ENCODE measurements at places on chromosomes 12 and 14. TPM values are rescaled to one million over a fixed set of nuclear protein-coding genes. Genes with fewer than 3 reads are reported as not detected.

- no peaks in the 10 kb centered on the region for H3K36me3 ChIP-seq
- H3K4me3 ChIP-seq = no peak overlapping the region
- H3K4me1 ChIP-seq = peaks cover 16% of the 10 kb centered on the region
These were observed 20.1 kb upstream of the CDK17 start for GRCh38 chr12:96420277-96420835.

- no peaks in the 10 kb centered on the region for H3K27me3 ChIP-seq
- H3K27ac ChIP-seq = peak within 1 kb of the TSS; percentile 90
- peak; percentile 84 for DNase-seq
- H3K36me3 ChIP-seq = no peaks in the 10 kb centered on the region
- H3K4me3 ChIP-seq = peak within 1 kb of the TSS; percentile 43
These were observed at the start of gene MGST1 for GRCh38 chr12:16347391-16348298. Gene MGST1, plus strand, starts transcription at chr12:16347645. Its CDS starts 6,608 bp downstream, at chr12:16354253.

GRCh38 chr12:27822076-27822712 is 42.2 kb upstream of the MANSC4 start:
- no peak overlapping the region for H3K4me3 ChIP-seq
- H3K27ac ChIP-seq = no peak overlapping the region
- H3K27me3 ChIP-seq = no peaks in the 10 kb centered on the region
- no peak for DNase-seq

DNA sequence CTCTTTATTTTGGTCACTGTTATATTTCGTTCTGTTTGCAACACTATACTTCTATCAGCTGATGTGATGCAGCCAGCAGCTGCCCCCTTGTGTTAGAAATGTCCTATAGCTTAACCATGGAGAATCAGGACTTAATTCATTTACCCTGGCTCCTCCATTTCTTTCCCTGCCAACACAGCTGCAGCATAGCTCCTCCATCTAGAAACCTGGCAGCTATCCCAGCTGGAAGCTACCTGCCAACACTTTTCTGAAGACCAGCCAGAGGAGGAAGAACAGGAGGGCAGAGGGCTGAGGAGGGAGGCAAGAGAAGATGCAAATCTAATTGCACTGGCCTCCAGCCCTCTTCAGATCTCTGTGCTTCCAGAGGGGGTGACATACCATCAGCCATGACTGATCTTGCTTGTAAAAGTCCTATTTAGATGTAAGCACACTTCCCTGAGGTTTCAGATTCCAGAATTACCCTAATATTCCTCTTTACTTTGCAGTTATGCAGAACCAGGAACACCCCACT is 156.8 kb upstream of the TMEM260 start:
- no peak overlapping the region for H3K27ac ChIP-seq
- H3K4me1 ChIP-seq = peaks cover 12% of the 10 kb centered on the region
- DNase-seq = no peak
- no peaks in the 10 kb centered on the region for H3K36me3 ChIP-seq

- no peak for DNase-seq
- no peaks in the 10 kb centered on the region for H3K36me3 ChIP-seq
- H3K27ac ChIP-seq = no peak overlapping the region
- H3K4me1 ChIP-seq = no peaks in the 10 kb centered on the region
- no peak overlapping the region for H3K4me3 ChIP-seq
- no peaks in the 10 kb centered on the region for H3K27me3 ChIP-seq
These were observed 206.4 kb downstream of the PIK3C2G start for GRCh38 chr12:18467620-18468245.

- no peaks in the 10 kb centered on the region for H3K27me3 ChIP-seq
- H3K4me3 ChIP-seq = peak overlapping the region; percentile 67
- peaks cover 29% of the 10 kb centered on the region for H3K36me3 ChIP-seq
These were observed 1.3 kb downstream of the BCL2L2 start for GRCh38 chr14:23307687-23308644.

The PTCSC3 gene
- total RNA-seq = not detected

The SCN8A gene
- total RNA-seq = 0.56 TPM
